Foreskin keratinocyte (primary cell): ENCODE measurements at places on chromosomes 7 and 10.

GRCh38 chr7:132557489-132558044, 18.7 kb downstream of the PLXNA4 start:
- no peak for DNase-seq

DNA sequence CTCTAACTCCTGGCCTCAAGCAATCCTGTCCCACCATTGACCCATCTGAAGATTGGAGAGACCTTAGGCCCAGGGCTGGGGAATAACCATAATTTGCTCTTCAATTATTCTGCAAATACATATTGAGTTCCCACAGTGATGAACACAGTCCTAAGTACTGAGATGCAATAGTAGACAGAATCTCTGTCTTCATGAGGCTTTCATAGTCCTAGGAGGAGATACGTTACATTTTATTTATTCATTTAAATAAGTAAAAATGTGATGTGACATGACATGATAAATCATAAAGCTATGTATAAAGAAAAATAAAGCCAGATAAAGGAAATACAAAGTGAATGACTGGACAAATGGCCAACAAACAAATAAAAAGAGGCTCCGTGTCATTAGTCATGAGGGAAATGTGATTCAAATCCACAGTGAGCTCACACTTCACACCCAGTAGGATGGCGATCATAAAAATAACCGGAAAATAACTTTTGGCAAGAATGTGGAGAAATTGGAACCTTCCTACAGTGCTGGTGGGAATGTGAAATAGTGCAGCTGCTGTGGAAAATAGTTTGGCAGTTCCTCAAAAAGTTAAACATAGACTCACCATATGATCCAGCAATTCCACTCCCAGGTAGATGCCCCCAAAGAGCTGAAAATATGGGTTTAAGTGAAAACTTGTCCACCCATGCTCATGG, 52.1 kb upstream of the JCAD start:
- DNase-seq, result no peak

DNA sequence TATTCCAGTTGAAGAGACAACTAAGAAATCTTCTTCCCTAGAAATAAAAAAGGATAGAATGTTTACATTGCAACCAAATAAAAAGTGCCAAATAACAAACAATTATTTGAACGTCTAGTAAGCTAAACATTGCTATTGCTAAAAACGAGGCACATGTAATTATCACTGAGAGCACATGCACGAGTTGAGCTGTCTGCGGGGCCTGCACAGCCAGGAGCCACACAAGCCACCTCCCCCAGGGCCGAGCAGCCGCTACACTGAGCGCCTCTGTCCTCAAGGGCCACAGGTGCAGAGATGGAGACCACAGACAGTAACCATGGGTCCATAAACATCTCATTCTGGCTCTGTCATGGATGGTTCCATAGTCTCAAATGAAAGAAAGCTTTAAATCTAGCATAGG, 17.2 kb downstream of the NCAPG2 start:
- no peak for DNase-seq

- no peak for DNase-seq
Measured at GRCh38 chr10:129564923-129565322, 97.9 kb downstream of the MGMT start.

- no peak for DNase-seq
Measured at GRCh38 chr7:132866144-132866531, 215.8 kb downstream of the CHCHD3 start.

DNA sequence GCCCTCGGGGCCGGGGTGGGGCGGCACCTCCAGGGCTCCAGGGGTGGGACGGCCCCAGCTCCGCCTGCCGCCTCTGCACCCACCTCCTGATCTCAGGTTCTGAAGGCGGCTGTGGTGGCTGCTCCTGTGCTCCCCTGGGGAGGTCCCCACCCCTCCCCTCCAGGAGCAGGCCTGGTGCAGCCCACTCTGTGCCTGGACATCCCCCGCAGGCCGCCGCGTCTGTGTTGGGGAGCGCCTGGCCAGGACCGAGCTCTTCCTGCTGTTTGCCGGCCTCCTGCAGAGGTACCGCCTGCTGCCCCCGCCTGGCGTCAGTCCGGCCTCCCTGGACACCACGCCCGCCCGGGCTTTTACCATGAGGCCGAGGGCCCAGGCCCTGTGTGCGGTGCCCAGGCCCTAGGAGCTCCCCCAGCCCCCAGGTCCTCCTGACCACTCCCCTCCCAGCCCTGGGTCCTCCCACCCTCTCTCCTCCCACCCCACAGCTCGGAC, 5.5 kb downstream of the CYP2W1 start:
- DNase-seq, result no peak

DNA sequence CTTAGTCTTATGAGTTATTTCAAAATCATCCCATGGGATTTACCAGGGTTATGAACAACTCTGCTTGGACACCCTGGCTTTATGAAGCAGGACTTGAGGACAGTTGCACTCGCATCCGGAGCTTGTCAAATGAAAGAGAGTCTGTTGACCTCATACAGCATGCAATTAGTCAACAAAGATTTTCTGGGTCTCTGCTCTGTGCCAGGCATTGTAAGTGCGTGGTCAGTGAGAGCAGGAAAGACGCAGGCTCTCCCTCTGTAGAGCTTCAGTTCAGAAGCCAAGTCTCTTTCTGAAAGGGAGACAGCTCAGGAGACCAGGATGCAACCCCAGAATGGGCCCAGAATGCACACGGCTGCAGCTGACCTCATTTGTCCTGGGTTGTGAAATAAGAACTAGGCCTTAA, 45.5 kb upstream of the DMBT1 start:
- no peak for DNase-seq

- DNase-seq, result no peak
Measured at GRCh38 chr10:103149991-103150622, 43.0 kb downstream of the NT5C2 start.

DNA sequence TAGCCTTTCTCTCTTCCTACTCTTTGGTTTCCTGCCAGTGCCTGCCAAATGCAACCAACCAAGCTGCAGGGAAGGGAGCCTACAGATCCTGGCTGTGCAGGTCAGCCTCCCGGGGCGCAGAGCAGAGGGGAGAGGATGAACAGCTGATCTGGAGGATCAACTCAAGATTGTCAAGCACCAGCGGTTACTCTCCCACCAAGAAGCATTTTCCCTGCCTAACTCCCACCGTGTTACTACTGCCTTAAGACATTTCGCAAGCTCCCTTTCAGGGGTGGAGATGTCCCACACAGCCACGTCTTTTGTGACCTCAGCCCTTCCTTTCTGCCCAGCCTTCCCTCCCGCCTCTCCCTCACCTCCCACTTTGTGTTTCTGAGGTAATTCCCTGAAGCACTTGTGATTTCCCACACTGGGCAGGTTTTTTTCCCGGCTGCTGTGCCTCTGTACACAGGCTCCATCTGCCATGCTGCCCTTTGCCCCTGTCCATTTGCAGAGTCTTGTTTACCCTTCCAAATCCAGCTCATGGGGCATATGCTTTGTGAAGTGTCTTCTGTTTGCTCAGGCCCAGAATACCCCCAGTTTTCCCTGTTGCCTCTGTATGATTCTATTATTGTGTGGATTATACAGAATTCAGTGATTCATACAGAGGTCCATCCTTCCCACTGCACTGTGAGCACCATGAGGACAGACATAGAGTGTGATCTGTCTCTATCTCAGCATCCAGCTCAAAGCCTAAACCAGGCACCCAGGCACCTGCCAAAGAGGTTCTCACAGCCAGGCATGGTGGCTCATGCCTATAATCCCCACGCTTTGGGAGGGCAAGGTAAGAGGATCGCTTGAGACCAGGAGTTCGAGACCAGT, 40.9 kb upstream of the PAPSS2 start:
- no peak for DNase-seq

GRCh38 chr7:100159099-100159623, 638 bp upstream of the TRAPPC14 start:
- no peak for DNase-seq

GRCh38 chr10:58969576-58969975, 206.9 kb upstream of the PHYHIPL start:
- peak; percentile 17 for DNase-seq

GRCh38 chr7:82818171-82818570, 344.5 kb downstream of the PCLO start:
- DNase-seq, result no peak

DNA sequence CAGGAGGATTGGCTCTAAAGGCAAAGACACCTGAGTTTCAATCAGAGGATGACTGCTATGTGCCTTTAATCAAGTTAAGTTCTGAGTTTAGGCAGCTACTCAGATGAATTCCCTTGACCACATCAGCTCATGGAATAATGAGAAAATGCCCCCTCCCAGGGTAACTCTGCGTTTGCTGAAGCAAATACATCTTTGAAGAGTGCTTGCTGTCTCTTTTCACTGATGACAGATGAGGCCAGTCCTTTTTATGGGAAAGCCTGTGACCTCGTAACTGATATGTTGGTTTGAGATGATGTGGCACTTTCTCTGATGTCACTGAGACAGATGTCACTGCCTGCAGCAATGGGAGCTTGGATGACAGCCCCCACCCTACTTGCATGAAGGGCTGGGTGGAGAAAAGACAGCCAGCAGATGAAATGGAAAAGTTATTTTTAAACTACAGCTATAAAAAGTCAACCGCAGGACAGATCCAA, 43.7 kb upstream of the DGKI start:
- no peak for DNase-seq
